ENCODE measurements at places on chromosomes 11 and 22.
A peak's percentile ranks its signal among the peaks of the same experiment; 100 is the strongest.

DNA sequence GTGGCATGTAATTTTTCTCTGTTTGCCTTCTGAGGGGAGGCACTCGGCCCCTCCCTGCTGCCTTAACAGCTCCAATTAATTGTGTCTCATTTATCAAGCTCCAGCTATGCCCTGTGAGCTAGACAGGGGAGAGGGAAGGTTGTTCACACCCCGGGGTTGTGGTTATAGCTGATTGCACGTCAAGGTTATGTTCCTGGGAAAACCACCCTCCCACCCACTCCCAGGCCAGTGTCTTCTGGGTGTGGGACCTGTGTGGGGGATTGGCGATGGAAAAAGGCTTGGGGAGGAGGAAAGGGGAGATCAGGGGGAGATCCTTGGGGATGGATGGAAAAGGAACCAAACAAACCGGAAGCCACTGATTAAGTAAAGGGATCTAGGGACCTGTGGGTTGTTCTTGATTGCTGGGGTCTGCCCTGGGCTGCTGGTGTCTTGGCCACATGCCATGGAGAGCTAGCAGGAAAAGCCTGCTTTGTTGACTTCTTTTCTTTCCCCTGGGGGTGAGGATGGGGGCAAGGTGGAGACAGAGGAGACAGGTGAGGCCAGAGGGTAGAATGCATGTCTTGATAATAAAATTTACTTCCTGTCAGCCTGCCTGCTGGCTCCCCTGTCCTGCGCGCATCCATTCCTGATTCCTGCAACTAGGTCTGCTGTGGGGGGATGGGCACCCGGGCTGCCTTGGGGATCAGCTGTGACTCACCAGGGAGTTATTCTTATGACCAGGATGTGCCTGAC is 13.5 kb upstream of the SORL1-AS1 start:
- DNase-seq, result peak; percentile 86

GRCh38 chr11:20670932-20671403 is 1.6 kb downstream of the NELL1 start:
- no peak for DNase-seq

DNA sequence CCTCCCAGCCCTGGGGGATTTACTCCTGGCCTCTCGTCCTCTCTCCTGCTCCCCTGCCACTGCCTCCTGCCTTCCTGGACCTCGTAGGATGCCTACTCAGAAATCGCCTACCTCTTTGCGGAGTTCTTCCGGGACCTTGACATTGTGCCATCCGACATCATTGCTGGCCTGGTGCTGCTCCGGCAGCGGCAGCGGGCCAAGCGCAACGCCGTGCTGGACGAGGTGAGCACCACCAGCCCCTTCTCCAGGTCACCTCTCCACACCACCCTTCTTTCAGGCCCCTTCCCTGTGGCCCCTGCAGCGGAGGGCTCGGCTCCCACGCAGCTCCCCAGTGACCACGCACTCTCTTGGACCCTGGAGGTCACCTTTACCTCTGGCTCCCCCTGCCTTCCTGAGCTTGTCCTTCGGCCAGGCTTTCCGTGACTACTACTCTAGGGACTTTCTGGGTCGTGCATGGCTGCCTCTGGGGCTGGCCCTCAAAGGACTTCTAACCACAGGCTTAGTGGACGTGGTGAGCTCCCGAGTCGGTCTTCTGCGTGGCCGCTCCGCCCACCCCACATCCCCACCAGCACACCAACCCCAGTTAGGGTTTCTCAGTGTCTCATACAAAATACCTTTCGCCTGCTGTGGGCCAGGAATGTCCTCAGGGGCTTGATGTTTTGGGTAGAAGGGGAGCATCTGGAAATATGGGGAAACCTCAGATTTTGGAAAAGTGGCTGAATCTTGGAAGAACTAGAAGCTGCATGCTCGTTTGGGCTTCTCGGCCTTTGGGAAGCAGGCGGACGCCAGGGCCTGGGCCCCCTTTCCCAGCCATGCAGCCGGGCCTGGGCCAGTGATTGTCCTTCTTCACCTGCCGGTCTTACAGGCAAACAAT is 24.1 kb upstream of the MYRF start:
- no peak for DNase-seq

GRCh38 chr11:14059491-14059890 is 97.0 kb downstream of the SPON1 start:
- DNase-seq, result no peak

GRCh38 chr11:61917334-61918109 is at the start of gene RAB3IL1:
Gene RAB3IL1 (minus strand): TSS chr11:61917566. CDS start chr11:61917367, 199 bp downstream.
- no peak for DNase-seq

GRCh38 chr11:113161711-113162591 is 152.4 kb upstream of the TTC12 start:
- DNase-seq, result no peak

- no peak for DNase-seq
Observed at GRCh38 chr11:7964873-7965272, 374 bp downstream of the NLRP10 start.

GRCh38 chr22:37331034-37331428 is 48.7 kb downstream of the CYTH4 start:
- no peak for DNase-seq

DNA sequence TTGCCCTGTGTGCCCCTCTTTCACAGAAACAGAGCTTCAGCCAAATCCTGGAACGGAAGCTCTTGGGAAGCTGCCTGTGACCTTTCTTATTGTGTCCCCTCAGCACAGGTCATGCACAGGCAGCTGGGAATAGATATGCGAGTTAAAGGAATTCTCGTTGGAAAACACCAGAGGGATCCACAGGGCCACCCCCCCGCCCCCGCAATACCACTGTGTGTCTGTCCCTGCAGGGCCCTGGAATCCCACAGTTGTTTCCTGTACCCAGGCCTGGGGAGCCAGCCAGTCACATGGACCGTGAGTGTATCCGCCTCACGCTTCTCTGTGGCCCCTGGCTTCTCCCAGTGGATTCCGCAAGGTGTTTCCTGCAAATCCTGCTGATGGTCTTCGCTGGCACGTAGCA is 29.0 kb downstream of the TIMP3 start:
- no peak for DNase-seq

- no peak for DNase-seq
Observed at GRCh38 chr22:46478083-46478551, 59.3 kb downstream of the CELSR1 start.

GRCh38 chr22:45608763-45609180 is 62.9 kb upstream of the ATXN10 start:
- DNase-seq, result no peak

DNA sequence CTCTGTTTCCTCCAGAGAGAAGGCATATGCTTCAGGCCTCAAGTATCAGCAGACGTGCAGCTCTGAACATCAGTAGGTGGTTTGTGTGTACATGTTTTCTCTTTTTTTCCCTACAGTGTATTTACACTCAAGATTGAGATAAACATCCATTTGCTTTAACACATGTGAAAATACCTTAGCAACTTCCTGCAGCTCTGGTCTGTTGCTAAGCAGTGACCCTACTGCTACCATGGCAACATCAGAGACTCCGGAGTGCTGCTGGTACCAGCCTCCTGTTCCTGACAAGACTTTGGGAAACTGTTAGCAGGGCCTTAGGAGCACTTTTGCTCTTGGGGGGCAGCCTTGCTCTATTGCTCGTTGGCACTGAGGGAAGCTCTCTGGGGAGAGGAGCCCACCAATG is 221.2 kb upstream of the PLET1 start:
- DNase-seq, result no peak

DNA sequence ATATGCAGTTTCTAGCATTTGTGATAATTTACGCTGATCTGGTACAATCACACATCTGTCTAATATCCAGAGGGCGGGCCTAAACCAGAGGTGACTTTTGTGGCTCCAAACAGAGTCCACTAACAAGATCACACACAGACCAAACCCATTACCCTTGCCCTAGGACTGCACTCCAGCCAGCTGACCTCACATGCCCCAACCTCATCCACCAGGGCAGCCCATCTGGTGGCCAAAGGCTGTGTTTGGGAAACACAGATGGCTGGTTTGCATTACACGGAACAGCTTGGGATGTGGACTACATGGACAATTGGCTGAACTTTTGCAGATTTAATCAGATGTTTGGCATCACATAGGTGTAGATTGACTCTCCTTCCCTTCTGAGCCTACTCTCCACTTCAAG is 228.2 kb downstream of the GRIK4 start:
- DNase-seq, result no peak

DNA sequence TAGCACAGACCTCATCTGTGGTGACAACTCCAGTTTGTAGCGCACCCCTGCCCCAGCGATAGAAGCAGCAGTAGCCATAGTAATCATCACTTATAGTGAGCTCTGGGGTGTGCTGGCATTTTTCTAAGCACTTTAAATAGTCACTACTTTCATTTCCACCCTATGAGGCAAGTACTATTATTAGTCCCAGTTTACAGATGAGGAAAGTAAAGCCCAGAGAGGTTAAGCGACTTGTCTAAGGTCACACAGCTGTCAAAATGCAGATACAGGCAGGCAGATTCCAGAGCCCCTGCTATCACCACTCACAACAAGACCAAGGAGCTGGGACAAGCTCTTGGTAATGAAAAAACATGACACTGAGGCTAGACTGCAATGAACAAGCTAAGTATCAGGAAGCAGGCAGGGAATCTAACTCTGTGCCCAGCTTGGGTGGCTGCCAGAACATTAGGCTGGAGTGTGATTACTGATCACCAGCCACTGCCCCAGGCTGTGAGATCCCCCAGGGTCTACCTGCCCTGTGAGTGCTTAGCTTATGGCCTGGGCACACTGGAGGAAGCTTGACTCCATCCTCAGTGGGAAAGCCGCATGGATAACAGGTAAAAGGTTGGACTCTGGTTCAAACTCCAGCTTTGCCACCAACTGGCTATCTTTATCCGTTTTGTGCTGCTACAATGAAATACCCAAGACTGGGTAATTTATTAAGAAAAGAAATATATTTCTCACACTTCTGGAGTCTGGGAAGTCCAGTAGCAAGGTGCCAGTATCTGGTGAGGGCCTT is 561.1 kb downstream of the MN1 start:
- DNase-seq, result no peak

GRCh38 chr22:40504285-40505249 is 132.0 kb downstream of the MRTFA start:
- no peak for DNase-seq

GRCh38 chr11:73989156-73989555 is 6.5 kb upstream of the UCP2 start:
- DNase-seq, result no peak
